ENCODE measurements at places on chromosomes 7 and 10.

- no peak for DNase-seq
These were observed 159.5 kb upstream of the NRP1 start for GRCh38 chr10:33493978-33494377.

GRCh38 chr7:159119026-159119741 is 25.5 kb downstream of the VIPR2 start:
- no peak for DNase-seq

DNA sequence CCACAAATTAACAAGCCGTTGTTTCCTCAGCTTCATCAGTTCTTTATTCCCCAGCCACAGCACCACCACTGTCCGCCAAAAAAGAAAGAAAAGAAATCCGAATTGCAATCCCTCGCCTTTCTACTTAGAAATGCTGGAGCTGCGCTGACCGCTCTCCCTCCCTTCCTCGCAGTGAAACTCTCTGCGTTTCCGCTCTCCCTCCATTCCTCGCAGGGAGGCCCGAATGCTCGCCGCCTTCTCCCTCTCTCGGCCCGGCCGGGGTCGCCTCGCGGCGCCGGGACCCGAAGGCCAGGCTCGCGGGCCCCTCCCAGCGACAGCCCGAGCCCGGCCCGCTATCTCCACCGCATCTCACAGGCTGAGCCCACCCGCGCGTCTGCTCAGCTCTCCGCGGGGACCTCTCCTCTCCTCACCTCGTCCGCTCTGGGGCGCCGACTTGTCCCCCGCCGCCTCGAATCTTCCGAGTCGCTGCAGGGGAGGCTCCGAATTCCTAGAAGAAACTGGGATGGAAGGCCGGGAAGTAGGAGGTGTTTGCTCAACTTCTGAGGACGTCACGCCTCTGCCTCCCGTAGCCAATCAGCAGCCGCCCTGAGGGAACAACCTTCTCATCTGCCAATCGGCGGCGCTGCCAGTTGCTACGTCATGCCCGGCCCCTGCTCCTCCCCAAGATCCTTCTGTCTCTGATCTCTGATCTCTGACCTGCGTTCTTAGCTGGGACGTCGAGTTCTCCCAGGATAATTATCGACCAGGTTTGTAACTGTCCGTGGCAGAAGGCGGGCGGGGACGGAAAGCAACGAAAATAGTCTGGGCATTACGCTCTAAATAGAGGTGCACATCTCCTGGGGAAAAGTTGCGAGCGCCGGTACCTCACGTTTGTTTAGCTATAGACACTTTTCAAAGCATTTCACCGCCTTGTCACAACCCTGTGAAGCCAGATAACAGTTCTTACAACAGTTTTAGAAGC is at the start of gene AASS:
Gene AASS, minus strand, starts transcription at position 499 of the 961 bp plus-strand sequence. CDS start 10,523 bp downstream, outside the sequence.
- DNase-seq, result peak; percentile 96

DNA sequence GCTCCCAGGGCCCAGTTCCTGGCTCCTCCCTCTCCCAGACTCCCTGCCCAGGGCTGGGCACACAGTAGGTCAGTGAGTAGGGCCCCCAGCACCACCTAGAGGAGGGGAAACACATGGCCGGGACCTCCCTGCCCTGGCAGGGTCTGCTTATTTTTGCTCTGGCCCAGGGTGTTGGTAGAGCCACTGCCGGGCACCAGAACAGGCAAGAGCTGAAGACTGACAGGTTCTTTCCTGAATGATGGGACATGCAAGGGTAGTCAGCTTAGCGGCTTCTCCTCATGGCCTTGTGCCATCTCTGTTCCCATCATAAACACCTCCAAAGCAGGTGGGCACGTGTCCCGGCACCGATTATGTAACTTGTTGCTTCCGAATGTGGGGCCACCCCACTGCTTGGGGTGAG is 86.5 kb downstream of the NEURL1 start:
- DNase-seq, result no peak

- DNase-seq, result no peak
These were observed 174.9 kb upstream of the NPS start for GRCh38 chr10:127374074-127374680.

DNA sequence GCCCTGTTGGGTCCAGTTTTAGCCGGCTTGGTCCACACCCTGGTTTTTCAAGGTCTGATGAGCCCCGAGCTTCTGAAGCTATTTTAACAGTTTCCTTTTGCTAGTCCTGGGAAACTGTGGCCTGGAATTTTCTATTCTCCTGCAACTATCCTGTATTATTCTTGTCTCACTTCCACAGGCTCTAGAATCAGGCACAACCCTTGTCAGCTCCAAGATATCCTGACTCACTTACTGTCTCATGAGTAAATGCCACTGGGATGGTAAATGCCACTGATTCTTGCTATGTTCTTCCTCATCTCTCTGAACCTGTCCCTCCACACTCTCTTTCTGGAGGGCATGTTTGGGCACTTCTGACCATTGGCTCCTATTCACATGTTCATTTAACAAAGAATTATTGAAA is 611.5 kb upstream of the IGFBP3 start:
- no peak for DNase-seq

GRCh38 chr10:114362826-114363355 is 41.4 kb downstream of the AFAP1L2 start:
- no peak for DNase-seq

DNA sequence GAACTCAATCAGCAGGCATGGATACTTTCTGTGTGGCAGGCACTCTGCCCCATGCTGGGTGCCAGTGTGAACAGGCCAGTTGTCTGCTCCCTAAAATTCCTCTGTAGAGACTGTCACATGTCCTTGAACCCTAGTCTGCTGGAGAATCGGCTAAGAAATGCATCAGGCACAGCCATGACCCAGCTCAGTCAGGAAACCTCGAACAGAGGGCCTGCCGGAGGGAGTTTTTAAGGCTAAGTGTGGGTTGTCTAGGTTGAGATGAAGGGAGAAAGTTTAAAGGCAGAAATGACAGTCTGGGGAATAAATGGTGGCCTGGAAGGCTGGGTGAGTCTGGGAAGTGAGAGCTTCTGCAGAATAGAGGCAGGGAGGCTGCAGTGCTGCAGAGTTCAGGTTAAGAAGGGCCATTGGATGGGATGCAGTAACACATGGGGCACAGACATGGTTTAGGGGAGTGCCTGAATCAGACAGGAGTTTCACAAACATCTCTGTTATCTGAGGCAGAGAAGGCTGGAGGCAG is 45.3 kb downstream of the WDFY4 start:
- DNase-seq, result no peak

GRCh38 chr10:6065406-6065805 is 3.2 kb upstream of the IL2RA start:
- no peak for DNase-seq

GRCh38 chr10:89759531-89759930 is 58.1 kb downstream of the KIF20B start:
- no peak for DNase-seq

GRCh38 chr7:34191771-34192479 is 286.6 kb downstream of the BMPER start:
- no peak for DNase-seq

Measured in fibroblast of lung (primary cell).